Stimulated activated CD4-positive, alpha-beta T cell treated with anti-CD3 and anti-CD28 coated beads, Interleukin-1b, Interleukin-23, amount 100 ng/mL, for 1 hour (primary cell): ENCODE measurements at places on chromosomes 13 and 19.

DNA sequence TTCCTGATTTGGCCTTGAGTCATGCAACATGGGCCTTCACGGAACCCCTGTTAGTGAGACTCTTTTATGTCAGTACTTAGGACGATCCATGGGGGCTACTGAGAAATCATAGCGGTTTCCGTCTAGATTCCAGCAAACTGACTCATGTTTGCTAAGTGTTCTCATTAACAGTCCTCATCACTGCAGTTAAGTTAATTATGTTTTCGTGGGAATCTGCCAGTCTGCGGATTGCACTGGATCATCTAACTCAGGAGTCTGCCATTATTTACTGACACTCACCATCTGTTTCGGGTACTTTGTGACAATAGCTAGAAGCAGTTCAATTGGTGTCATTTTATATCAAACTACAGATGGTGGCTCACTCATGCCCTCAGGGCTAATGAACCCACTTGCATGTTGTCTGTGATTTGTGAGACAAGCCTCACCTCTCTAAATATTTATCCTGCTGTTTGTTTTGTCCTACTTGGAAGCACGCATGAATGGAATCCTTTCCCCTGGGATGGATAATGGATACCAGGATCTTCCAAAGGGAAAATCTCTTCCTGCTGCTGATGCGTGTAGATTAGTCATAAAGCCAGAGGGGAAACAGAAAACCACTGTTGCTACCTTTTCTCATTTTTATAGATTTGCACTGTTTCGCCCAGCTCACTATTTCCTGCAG lies 61.8 kb downstream of the RAB20 start:
- DNase-seq, result no peak

DNA sequence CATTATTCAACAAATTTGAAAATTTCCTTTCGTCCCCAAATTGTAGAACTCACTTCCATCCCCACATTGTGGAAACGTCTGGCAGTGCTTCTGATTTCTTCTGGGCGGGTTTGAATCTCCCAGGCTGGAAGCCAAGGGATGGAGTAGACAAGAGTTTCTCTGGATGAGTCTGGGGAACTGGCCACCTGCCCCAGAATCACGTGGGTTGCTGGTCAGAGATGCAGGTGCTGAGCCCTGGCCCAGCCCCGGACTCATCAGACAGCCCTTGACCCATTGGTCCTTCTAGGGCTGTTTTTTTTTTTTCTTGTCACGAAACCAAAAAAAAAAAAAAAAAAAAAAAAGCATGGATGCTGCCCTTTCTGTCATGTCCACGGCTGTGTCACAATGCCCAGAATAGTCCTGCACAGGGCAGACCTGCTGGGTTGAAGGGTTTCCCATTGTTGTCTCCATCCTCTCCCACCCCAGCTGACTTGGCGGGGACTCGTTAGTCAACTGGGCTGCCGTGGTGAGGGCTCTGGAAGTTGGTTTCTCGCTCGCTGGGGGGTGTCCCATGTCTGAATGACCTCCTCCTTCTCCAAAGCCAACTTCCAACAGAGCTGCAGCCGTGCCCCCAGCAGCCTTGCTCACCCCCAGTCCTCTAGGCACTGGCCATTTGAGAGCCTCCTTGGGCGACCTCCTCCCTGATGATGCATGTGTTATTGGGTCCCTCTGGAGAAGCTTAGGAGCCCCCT lies 12.8 kb downstream of the CHST8 start:
- no peak for DNase-seq

- DNase-seq, result no peak
These were observed 997 bp upstream of the GPC6 start for GRCh38 chr13:93225610-93226009.

DNA sequence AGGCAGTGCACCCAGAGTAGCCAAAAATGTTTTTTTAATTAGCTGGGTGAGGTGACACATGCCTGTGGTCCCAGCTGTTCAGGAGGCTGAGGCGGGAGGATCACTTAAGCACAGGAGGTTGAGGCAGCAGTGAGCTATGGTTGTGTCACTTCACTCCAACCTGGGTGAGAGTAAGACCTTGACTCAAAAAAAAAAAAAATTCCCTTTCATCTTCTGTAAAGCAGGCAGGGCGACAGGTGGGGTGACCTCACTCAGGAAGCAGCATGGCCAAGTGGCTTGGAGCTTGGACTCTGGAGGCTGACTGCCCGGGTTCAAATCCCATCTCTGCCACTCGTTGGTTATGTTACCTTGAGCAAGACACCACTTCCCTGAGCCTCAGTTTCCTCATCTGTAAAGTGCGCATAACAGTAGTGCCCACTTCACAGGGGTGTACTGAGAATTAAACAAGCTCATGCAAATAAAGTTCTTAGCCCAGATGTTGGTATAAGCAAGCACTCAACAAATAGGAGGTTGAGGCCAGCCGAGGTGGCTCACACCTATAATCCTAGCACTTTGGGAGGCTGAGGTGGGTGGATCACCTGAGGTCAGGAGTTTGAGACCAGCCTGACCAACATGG lies 48.3 kb downstream of the MAP4K1 start:
- DNase-seq, result no peak

GRCh38 chr13:97535614-97536013 lies 101.6 kb downstream of the RAP2A start:
- DNase-seq, result no peak

DNA sequence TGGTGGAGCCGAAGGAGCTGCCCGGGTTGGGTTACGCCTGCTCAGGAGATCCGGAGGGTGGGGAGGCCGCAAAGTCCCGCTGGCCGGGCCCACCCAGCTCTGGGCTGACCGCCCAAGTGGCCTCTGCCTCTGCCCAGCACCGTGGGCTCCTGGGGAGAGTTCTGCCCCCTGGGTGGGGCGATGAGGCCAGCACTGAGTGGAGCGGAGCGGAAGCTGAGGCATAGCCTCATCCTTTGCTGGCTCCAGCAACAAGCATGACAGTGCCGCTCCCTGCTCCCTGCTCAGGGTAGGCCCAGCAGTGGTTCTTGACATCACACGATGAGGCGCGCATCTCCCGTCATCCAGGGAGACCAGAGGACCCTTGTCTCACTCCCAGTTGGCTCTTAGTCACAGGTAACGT lies 22.5 kb downstream of the CCDC8 start:
- DNase-seq, result no peak

GRCh38 chr13:99442273-99442895 lies 58.9 kb upstream of the TM9SF2 start:
- DNase-seq, result peak; percentile 35

GRCh38 chr19:57771417-57771816 lies 1.9 kb downstream of the ZNF586 start:
- DNase-seq, result no peak

DNA sequence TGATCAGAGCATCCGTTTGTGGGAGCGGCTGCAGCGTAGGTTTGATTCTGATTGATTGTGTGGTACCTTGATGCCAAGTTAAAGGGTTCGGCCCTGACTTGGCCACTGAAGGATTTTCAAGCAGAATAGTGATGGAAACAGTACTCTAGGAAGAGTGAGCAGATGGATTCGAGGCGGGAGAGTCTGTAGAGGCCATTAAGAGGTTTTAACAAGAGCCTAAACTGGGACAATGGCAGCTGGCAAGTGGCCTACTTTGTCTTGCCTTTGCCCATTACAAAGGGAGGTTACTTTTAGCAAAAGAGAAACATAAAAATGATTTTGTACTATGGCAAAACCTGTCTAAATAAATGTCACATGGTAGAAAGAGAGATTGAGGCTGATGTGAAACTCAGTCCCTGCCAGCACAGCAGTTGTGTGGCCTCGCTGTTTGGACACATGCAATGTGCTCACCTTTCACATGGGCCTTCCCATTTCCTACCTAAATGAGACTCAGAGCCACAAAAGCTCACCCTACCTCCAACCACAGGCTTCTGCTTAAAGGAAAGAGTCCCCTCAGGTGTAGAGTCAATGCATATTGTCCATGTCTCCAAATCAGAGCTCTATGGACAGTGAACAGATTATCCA lies 62.4 kb upstream of the RAP2A start:
- no peak for DNase-seq

- no peak for DNase-seq
These were observed 754 bp upstream of the SIX5 start for GRCh38 chr19:45769821-45770191.

DNA sequence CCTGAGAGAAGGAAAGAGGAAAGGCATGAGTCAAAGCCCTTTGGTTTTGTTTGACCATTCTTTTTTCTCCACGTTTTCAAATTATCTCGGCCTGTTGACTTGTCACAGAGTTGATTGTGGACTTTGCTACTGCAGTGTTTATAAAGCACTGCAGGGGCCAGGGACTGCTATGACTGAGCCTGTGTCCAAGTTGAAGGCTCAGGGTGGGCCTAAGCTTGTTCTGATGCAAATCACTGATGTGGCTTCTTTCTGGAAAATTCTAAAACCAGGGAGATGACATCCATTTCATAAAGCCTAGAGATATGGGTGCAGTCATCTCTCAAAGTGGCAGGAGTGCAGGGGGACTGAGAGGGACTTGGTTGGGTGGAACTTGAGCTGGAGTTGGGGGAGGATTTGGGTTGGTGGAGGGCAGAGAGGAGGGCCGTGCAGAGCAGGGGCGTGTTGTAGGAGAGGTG lies 1.2 kb upstream of the CXCL17 start:
- DNase-seq, result no peak

DNA sequence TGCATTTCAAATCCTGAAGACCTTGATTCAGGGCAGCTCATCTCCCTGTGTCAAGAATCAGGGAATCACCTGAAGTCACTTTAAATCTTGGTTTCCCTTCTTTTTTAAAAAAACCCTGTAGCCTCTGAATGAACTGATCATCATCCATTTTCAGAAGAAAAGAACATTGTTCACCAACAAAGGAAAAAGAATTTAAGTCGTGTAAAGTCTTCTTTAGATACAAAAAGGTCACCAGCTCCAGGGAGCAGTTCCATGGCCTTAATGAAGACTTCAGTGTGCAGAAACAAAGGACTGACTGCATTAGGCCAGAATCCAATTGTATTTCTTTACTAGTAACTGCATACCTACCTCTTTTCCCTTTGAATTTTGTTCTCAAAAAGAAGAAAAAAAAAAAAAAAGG lies 245.0 kb downstream of the ABCC4 start:
- no peak for DNase-seq

GRCh38 chr13:71685072-71685471 lies 181.9 kb downstream of the DACH1 start:
- no peak for DNase-seq

DNA sequence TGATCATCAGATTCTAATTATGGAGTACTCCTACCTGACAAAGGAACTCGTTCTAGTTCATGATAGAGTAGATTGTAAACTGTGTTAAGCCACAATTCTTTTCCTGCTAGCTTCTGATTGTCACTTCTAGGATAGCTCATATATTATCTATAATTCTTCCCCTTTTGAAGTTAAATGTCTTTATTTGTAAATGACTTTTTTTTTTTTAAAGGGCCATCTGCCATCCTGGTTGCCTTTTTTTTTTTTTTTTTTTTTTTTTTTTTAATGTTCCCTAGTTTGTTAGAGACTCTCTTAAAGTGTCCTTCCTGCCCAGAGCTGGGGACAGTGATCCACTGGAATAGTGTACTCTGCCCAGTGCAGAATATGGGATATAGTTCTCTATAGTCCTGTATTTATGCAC lies 4.3 kb downstream of the CHAMP1 start:
- no peak for DNase-seq

DNA sequence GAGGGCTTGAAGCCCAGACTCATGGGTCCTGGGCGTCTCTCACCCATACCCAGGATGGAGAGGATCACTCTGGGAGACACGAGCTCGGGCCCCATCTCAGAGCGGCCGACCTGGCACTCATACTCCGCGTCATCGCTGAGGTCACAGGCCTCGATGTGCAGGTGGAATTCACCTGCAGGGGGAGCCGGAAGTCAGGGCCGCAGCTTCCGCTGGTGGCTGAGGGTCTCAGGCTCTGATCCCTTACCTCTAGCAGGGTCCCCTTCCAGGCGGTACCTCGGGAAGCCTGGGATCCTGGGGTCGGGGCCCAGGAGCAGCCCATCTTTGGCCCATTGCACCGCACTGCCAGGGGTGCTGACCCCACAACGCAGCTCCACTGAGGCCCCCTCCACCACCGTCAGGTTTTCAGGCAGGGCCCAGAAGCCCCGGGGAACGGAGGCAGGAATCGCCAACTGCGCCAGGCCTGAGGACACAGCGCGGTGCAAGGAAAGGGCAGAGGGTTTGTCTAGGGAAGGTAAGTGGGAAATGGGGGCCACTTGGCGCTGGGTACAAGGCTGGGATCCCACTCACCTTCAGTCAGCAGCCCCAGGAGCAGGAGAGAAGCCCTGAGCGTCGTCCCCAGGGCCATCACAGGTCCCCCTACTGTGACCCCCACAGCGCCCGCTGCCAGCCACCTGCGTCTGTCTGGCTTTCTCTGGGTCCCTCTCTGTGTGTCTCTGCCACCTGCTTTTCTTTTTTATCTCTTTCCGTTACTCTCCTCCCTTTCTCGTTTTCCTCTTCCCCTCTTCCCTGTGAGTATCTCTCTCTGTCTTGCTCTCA lies 883 bp downstream of the NPHS1 start:
- no peak for DNase-seq

DNA sequence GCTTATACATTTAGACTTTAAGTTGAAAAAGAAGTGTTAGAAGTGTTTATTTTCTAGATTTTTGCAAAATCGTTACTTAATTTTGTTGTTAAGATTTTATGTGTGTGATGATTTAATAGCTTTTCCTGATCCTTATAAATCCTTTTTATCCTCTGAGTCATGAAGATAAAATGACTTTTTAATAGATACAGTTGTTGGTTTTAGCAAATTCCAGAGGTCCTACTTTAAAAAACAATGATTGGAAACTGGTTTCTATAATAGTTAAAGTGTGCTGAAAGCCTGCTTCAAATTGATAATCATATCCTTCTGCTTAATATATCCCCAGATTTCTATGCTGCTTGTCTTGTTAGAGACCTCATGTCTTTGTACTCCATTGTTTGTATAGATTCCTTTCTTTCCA lies 39.0 kb downstream of the RNASEH2B start:
- DNase-seq, result no peak

GRCh38 chr13:105327581-105328126 lies 1207.8 kb downstream of the EFNB2 start:
- DNase-seq, result no peak
